ENCODE measurements at places on chromosomes 11 and 22.

- ATAC-seq, result no peak
Observed at GRCh38 chr11:96329855-96330510, 13.0 kb downstream of the MAML2 start.

- ATAC-seq, result no peak
Observed at GRCh38 chr11:8235925-8236324, 27.8 kb downstream of the LMO1 start.

- ATAC-seq, result no peak
Observed at GRCh38 chr11:119365071-119365591, 16.4 kb downstream of the USP2 start.

DNA sequence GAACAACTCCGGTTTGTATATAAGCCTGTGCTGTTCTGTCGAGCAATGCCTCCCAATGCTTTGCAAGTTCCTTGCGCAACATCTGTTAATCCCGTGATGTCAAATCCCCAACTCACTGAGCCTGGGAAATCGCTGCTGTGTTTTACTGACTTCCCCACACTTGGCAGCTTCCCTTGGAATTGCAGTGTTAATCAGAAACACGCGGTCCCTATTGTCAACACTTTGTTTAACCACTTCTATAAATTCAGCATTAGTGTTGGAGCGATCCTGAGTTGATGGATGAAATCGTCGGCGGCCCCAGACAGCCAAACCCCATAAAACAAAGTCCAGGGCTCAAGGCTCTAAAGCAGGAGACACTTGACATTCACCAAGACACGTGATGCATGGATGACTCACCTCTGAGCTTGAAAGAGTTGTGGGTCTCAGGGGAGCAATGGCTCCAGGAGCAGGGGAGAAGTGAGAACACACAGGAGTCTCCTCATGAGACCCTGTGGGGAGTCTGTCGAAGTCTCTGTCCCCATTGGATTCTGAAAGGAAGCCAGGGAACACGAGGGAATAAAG lies 555.3 kb downstream of the MIAT start:
- no peak for ATAC-seq

DNA sequence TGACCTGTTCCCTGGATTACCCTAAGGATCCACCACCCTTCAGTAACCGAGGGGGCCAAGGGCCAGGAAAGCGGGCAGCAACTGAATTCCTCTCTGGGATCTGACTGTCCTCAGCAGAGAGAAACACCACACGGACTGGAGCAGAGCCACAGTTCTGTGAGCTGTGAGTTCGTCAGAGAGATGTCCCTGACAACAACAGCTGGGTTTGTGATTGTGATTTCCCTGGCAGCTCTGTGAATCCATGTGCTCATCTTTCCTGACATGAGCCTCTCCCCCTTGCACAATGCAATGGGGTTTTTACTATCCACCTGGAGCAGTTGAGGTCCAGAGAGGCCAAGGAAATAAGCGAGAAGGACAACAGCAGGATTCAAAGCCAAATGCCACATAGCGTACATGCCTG lies 69.4 kb upstream of the AMPD3 start:
- ATAC-seq, result no peak

GRCh38 chr22:20656902-20657836 lies 116.7 kb upstream of the SERPIND1 start:
- ATAC-seq, result no peak

All from activated T-helper 17 cell treated with anti-CD3 and anti-CD28 coated beads, Interleukin-2, amount 50 U/mL, for 72 hours (primary cell).